Neural cell (in vitro differentiated cells): ENCODE measurements at places on chromosomes 5 and 9. TPM values are rescaled to one million over a fixed set of nuclear protein-coding genes. Genes with fewer than 3 reads are reported as not detected.

Gene PSIP1
- polyA plus RNA-seq, result 304 and 339 TPM in 2 replicates

Gene IL33
- polyA plus RNA-seq, result not detected in 2 replicates

Gene MRPS30
- 52.5 and 55.9 TPM in 2 replicates for polyA plus RNA-seq

Gene SLC6A3
- polyA plus RNA-seq, result 0.77 TPM in 1 of 2 replicates, not detected in the other

Gene SLC35D2
- polyA plus RNA-seq, result 0.07 and 1.6 TPM in 2 replicates

Gene RORB
- 0.54 and 0.77 TPM in 2 replicates for polyA plus RNA-seq

Gene PAIP2
- 181 and 201 TPM in 2 replicates for polyA plus RNA-seq

Gene RASEF
- 0.12 and 0.18 TPM in 2 replicates for polyA plus RNA-seq

Gene DBH
- polyA plus RNA-seq, result not detected in 2 replicates

Gene TAF11L10
- polyA plus RNA-seq, result not detected in 2 replicates

Gene IPPK
- 34.3 and 36.0 TPM in 2 replicates for polyA plus RNA-seq
